GM12864 (cell line): ENCODE measurements at places on chromosomes 3 and 15.

GRCh38 chr3:34229876-34230275 is 431.4 kb downstream of the PDCD6IP start:
- DNase-seq: no peak

GRCh38 chr3:57165641-57166040 is 488 bp upstream of the IL17RD start:
- DNase-seq: no peak

DNA sequence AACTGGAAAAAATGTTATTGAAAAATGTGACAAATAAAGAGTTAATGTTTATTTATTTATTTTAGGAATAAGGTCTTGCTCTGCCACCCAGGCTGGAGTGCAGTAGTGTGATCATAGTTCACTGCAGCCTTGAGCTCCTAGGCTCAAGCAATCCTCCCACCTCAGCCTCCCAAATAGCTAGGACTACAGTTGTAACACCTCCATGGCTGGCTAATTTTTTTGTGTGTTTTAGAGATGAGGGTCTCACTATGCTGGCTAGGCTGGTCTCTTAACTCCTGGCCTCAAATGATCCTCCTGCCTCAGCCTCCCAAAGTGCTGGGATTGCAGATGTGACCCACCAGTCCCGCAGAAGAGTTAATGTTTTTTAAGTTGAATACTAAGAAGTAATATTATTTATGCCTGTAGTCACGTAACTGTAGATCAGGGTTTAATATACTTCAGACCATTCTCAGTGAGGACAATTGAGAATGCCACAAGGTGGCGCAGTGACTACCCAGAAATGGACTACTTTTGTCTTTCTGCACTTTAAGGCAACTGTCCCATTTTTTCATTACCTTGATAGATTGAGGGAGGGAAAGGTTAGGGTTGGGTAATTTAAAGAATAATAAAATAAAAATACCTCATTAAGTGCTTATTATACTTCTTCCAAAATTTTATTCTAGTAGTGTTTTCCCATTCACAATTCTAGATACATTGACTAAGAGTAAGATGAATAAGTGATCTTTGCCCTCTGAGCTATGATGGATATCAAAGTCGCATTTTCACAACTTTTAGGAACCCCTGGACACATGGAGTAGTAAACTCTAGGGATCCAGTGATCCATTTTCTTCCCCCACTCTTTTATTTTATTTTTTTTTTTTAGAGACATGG is 6.0 kb downstream of the MUC13 start:
- DNase-seq: peak; percentile 45

DNA sequence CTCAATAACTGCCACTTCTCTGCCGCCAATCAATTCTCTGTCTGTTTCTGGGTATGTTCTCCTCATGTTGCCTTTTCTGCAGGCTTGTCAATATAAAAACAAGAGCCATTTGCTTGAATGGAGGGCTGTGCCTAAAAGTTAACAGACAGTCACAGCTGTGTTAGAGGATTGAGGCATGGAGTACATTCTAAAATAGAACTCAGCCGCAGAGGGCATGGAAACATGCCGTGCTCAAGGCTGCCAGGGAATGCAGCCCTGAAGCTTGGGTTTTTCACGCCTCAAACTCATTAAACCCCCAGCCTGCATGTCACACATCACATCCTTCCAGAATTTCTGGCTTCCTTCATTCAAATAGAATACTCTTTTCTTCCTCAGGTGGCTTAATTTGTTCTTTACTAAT is 166.6 kb downstream of the TPRG1 start:
- DNase-seq: no peak

GRCh38 chr3:51642462-51642861 is 28.6 kb upstream of the TEX264 start:
- DNase-seq: no peak

- no peak for DNase-seq
These were observed 183.7 kb downstream of the TLE3 start for GRCh38 chr15:69914040-69914439.

DNA sequence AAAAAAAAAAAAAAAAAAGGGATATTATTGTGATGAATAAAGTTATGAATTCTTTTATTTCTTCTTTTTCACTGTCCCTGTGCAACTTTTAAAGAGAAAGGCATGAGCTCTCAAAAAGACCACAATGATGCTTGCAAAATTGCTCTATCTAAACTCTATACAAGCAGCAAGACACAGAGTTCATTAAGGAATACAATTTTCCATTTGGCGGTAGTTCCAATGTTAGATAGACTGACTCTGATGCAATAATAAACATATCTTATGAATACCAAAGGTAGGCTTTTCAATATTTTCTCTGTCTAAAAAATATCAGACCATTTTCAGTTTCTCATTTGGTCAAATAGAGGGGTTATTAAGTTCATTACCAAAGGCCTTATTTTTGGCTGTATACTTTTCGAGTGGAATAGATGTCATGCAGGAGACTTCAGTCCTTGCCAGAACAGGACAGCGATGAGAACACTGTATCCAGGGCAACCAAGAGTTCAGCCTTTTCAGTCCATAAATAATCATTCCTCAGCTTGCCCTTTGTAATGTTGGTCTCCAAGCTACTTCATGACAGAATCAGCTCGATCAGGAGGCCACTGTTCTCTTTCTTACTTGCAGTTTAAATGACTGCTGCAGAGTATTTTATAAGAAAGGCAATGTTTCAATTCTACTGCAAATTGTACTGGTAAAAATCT is 162.9 kb upstream of the FAM3D start:
- no peak for DNase-seq

GRCh38 chr15:82567661-82568060 is 27.4 kb upstream of the RPS17 start:
- DNase-seq: no peak

DNA sequence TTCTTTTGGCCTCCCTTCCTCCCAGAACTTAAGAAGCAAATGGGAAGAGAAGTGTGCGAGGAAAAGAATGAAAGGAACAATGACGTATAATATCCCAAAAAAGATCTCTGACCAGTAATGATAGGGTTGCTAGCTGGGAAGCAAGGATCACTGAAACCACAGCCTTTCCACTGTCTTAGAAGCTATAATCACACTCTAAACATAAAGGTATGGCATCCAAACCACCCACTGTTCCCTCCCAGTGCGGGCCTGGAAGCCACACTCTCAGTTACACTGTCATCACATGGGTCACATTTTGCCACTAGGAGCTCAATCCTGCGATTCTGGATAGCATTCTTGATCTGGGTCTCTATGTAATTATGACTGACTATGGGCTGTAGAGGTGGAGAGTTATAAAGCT is 131.6 kb upstream of the HACD2 start:
- DNase-seq: no peak

DNA sequence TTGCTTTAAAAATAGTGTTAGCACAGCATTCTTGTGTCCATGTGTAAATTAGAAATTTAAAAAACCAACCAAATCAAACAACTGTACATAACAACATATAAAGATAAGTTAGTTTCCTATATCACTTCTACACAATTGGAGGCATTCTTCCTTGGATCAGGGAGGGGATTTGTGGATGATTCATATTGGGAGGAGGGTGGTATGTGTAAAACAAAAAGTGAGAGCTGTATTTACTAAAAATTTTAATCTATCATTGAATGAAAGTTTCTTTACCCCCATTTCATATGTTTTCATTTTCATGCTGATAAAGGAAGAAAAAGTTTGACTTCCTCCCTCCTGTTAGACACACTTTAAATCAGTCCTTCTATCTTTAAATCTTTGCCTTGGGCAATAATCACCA is 325.0 kb downstream of the SATB1 start:
- no peak for DNase-seq

DNA sequence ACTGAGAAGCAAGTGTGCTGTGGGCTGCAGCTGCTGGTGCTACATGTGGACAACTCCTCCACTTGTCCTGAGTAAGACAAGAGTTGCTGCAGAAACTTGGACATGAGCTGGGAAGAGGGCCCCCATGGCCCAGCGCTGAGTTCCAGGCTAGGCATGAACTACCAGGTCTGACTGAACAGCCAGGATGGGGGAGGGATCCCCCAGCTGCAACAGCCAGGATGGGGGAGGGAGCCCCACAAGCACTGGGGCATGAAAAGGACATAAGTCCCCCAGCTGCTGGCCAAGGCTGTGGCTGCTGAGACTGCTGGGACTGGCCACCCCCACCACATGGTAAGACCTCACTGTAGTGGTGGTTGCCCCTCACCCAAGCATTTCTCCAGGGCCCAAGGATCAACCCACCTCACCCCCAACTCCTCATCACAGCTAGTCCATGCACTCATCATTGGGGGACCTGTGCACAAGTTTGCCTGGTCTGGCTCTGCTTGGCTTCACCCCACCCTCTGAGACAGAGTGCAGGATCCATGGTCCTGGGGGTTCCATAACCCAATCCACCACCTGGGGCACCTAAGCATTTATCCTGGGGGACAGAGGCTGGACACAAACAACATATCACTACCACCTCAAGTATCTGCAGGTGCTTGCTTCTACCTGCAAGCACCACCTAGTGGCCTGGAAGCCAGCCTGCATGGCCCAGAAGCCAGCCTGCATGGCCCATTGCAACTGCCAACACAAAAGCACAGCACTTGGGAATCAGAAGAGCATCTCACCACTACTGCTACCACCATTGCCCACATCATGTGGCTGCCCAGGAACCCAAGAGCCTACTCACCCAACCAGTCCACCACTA is 84.5 kb upstream of the STT3B start:
- peak; percentile 47 for DNase-seq

- DNase-seq: no peak
These were observed 33.8 kb upstream of the GYG1 start for GRCh38 chr3:148957586-148957985.

GRCh38 chr3:56962922-56963321 is 97.5 kb upstream of the SPATA12 start:
- DNase-seq: no peak

- DNase-seq: no peak
These were observed 9.3 kb downstream of the HOMER2 start for GRCh38 chr15:82943176-82943575.

- no peak for DNase-seq
These were observed 190.3 kb downstream of the OPA1 start for GRCh38 chr3:193783166-193783896.

- no peak for DNase-seq
These were observed 66.4 kb upstream of the TRA2B start for GRCh38 chr3:186004209-186004608.

DNA sequence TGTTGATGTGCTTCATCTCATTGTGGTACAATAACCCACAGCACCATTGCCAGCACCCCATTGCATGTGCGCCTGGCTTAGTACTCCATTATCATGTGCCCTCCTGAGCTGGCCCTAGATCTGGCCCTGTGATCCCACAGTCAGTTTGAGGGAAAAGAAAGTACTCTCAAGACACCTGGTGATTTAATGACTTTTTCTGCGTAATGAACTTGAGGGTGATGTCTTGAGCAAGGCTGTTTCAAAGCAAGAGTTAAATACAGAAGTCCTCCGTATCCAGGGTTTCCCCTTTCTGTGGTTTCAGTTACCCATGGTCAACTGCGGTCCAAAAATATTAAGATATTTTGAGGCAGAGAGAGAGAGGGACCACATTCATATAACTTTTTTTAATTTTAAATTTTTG is 16.3 kb downstream of the C3orf20 start:
- peak; percentile 60 for DNase-seq

- DNase-seq: no peak
These were observed 97.8 kb downstream of the DNAH12 start for GRCh38 chr3:57446318-57446841.

GRCh38 chr15:65660927-65661326 is 39.2 kb downstream of the SLC24A1 start:
- no peak for DNase-seq

GRCh38 chr3:81980596-81981494 is 219.4 kb upstream of the GBE1 start:
- DNase-seq: no peak

DNA sequence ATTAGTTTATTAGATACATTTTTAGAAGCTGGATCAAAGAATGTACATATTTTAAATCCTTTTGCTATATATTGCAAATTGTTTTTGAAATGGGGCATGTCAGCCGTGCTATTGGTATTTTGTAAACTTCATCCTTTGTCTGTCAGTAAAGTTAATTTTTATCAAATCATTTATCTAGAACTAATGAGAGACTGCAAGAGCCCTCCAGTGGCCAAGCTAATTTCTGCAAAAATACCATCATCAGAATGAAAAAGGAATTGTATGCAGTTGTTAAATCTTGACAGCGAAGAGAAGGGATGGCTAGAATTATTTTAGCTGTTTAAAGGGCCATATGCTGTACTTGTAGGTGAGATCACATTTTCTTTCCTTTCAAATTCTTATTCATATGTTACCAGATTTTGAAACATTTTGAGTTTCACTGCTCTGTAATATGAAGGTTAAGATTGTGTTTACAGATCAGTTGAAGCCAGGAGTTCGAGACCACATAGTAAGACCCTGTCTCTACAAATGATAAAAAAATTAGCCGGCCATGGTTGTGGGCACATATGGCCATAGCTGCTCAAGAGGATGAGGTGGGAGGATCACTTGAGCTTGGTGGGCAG is 8.1 kb upstream of the CLDN11 start:
- DNase-seq: no peak

DNA sequence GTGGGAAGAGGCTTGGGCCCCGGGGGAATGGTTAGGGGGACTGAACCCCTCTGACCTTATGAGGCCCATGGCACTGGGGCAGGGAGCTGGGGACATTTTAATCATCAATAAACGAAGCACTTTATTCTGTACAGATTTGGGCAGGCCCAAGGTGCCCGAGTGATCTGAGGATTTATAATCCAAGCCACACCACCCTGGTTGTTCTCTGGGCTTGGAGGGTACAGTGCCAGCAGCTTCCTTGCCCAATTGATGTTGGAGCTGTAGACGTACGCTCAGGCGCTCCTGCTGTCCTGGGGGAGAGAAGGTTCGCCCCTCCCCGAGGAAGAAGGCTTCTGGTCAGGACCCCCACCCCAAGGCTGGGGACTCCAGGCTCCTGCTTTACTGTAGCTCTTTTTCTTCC is 12.5 kb downstream of the ZBTB47 start:
- DNase-seq: no peak

- DNase-seq: no peak
These were observed 234.8 kb upstream of the TRIM42 start for GRCh38 chr3:140443073-140443472.

DNA sequence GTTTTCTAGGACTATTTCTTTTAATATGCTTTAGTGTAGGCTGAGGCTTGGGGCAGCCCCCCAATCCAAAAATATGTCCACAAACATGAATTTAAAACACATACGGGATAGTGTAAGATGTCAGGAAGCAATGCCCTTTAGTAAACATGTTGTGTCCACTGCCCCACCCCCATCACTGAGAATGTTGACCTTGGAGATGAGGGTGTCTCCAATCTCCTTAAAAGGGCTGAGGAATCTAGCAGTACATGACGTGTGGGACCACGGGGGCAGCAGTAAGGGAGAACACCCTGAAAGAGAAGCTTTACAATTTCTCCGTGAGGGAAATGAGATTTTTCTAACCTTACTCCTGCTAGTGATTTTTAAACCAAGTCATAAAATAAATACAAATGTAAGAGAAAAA is 84.7 kb downstream of the SQOR start:
- DNase-seq: no peak

GRCh38 chr15:71294251-71294910 is 179.1 kb downstream of the THSD4 start:
- no peak for DNase-seq

DNA sequence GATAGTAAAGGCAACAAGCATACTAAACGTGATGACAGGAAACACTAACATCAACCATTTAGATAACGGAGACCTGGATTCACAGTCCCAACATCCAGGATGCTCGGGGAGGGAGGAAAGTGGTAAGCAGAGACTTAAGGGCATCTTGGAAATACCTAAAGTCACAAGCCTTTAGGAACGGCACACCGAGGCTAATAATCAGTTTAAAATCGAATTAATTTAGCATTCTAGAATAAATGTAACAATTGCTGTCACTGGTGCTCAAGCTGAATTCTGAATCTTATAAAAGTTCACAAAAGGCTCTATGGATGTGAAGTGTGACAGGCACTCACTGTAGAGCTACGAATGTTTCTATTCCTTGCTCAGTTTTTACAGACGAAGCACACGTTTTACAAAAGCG is 1.3 kb downstream of the CD47 start:
- no peak for DNase-seq
